ENCODE measurements at places on chromosomes 1 and 21. TPM values are rescaled to one million over a fixed set of nuclear protein-coding genes. Genes with fewer than 3 reads are reported as not detected.

The TACSTD2 gene
- 0.14 TPM for total RNA-seq

The CTSE gene
- not detected for total RNA-seq

The CFHR1 gene
- not detected for total RNA-seq

The AVPR1B gene
- total RNA-seq: not detected

The LYPD8 gene
- not detected for total RNA-seq

The OVAAL gene
- total RNA-seq: not detected

The ZNF684 gene
- total RNA-seq: 13.3 TPM

The KCNH1 gene
- total RNA-seq: not detected

The ARMH1 gene
- 155 TPM for total RNA-seq

All from activated naive CD4-positive, alpha-beta T cell treated with anti-CD3 and anti-CD28 coated beads, Interleukin-2, amount 50 U/mL, for 72 hours (primary cell).